ENCODE measurements at places on chromosomes 7 and 10.

GRCh38 chr10:52875336-52875735, 102.8 kb upstream of the MBL2 start:
- no peak for DNase-seq

DNA sequence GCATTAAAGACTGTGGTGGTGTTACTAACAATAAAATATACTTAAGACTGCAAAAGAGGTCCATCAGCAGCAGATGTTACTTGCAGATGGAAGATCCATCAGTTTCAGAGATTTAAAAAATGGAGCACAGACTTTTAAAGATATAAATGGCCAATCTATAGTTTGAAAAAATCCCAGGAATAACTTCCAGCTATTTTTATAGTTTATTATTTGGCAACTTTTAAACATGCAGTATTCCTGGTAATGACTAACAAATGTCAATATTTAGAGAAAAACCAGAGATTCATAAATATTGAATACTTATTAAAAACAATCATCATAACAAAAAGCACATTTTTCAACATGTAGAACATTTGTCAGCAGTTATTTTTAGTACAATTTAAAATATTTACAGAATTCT, 30.7 kb downstream of the RTKN2 start:
- no peak for DNase-seq

- no peak for DNase-seq
These were observed 1.1 kb upstream of the UMAD1 start for GRCh38 chr7:7639421-7639820.

DNA sequence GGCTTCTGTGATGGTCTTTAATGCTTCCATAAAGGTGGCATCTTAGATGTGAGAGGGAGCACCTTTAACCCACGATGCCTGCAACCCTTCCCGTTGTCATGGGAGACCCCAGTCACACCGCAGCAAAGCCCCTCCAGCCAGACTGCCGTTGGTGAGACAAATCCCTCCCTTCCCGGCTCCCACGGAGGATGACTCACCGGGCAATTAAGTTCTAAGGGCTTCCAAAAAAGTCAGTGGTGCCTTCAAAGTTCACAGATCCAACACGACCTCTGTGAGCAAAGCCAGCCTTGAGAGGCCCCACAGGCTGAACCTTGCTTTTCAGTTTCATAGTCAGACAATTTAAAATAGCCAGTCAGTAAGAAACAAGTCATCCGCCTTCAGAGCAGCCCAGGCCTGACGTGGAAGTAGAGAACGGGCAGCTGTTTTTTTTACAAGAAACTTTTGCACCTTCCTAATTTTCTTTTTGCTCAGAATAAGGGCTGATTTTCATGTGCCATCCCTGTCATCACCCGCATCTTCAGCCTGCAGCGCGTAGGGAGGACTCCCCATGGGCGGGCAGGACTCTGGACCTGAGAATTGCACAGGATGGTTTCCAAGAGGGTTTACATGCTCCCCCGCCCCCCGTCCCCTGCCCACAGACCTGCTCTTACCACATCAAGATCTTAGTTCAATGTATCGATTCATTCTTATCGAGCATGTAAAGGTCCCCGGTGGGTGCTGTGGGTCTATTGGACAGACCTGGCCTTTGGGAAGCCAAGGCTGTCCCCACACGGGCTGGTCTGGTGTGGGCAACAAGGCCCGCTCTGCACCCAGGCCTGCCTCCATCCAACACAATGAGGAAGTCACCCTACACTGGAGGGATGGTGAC, 333.9 kb downstream of the DNAJB6 start:
- DNase-seq, result no peak

- no peak for DNase-seq
These were observed 16.0 kb downstream of the DENND2A start for GRCh38 chr7:140624392-140625191.

- no peak for DNase-seq
These were observed 69.4 kb downstream of the NOC3L start for GRCh38 chr10:94293354-94293753.

DNA sequence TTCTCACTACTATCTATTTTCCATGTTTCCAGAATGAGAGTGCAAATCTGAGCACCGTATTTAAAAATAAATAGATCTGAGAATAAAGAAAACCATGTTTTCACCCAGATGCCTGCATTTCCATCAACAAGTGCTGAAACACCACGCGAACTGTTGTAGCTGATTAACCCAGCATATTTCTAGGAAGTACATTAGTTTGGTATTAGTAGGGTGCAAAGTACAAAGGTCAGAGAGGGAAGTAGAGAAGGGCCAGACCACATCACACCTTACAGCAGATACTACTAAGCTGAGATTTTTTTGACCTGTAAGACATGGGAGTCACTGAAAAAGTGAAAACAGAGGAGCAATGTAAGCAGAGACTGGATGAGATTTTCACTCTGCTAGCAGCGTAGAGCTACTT, 181.3 kb downstream of the IMMP2L start:
- DNase-seq, result no peak

GRCh38 chr7:33393770-33394169, 264.4 kb downstream of the BBS9 start:
- no peak for DNase-seq

GRCh38 chr7:99468336-99468918, 2.5 kb upstream of the ATP5MF start:
- DNase-seq, result no peak

GRCh38 chr10:61404751-61405150, 48.4 kb downstream of the TMEM26 start:
- DNase-seq, result no peak

DNA sequence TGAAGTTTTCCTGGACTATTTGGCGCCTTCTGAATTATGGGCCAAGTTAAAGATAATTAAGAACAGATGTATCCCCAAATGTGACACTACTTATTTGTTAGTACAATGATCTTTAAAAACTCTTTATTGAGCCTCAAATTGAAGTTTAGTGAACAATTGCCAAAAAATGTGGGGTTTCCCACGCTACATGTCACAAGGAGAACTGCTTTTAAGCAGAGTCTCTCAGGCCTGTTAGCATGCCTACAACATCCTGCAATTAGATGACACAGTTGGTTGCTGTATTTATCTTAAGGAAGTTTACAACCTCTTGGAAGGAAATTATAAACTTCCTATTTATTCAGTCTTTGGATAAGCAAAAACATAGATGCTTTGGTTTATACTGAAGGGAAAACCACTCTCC, 733.0 kb downstream of the TNS3 start:
- no peak for DNase-seq

- DNase-seq, result no peak
These were observed 298.5 kb downstream of the ELMO1 start for GRCh38 chr7:37150180-37150579.

GRCh38 chr10:80579849-80580637, 42.3 kb downstream of the SH2D4B start:
- no peak for DNase-seq

GRCh38 chr10:86742230-86742629, 14.2 kb upstream of the BMPR1A start:
- no peak for DNase-seq

GRCh38 chr7:5237286-5237685, 45.5 kb upstream of the SLC29A4 start:
- no peak for DNase-seq

DNA sequence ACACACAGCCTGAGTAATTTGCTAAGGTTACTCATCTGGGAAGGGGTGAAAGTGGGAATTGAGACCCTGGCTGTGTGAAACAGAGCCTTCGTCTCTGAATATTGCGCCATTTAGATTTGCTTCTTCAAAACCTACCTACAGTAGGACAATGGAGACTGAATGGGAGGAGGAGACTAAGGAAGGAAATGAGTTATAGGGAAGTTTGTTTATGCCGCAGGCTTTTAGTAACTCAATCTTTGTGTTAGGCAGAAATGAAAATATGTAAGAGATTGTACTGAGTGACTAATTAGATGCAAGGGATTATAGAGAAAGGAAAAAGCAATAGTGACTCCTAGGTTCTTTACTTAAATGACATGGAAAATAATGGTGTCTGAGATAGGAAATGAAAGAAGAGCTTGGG, 80.2 kb downstream of the KCND2 start:
- DNase-seq, result no peak

DNA sequence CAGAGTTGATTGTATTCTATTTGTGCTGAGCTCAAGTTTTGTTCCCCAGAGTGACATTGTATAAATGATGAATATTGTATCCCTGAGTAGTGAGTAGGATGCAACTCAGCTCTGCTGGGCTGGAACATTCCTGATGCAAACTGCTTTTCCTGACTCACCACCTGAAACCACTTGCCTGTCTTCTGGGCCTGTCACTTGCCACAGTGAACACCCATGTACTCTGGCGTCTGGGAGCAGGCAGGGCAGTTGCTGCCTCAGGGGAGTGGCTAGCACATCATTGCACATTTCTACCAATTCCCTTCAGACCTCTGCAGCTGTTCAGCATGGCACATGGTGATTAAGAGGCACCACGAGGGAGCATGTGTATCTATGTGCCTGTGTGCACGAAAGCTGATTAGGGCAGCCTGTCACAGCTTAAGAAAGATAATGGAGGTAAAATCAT, 157.3 kb downstream of the SND1 start:
- DNase-seq, result no peak

DNA sequence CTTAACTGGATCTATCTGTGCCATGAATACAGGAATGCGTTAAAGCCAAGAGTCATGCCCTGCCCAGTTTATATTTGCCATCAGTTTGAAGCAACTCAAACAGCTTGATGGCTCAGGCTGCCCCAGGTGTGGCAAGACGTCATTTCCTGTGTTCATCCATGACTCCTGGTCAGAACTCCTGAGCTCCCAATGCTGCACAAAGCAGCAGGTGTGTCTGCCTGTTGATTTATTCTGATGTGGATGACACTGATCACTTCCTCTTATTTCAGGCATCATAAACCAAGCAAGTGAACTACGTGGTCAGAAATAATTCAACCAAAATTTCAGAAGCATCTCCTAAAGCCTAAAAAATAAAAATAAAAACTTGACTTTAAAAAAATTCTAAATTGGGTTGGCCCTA, 68.5 kb downstream of the EZH2 start:
- DNase-seq, result no peak

GRCh38 chr10:87503886-87504285, 807 bp upstream of the MINPP1 start:
- DNase-seq, result no peak

GRCh38 chr7:36039243-36039642, 113.8 kb upstream of the EEPD1 start:
- DNase-seq, result no peak

GRCh38 chr10:131815266-131816156, 85.3 kb upstream of the PPP2R2D start:
- no peak for DNase-seq

DNA sequence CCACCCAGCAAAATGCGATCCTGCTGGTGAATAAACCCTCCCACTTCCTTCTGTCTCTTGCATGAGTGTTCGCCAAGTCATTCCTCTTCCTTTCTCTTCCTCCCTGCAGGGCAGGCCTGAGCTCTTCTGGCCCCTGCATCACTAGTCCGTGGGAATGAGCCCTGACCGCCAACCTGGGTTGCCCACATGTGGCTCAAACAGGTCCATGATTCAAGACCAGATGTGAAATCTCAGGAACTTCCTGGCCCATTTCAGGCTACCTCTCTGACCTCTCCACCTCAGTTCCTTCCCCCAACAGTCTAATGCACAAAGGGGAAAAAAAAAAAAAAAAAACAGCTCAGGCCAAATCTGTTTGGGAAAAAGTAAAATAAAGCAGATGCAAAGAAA, 5.4 kb upstream of the YWHAG start:
- DNase-seq, result no peak

GRCh38 chr10:86759073-86759672, 2.8 kb downstream of the BMPR1A start:
- no peak for DNase-seq

DNA sequence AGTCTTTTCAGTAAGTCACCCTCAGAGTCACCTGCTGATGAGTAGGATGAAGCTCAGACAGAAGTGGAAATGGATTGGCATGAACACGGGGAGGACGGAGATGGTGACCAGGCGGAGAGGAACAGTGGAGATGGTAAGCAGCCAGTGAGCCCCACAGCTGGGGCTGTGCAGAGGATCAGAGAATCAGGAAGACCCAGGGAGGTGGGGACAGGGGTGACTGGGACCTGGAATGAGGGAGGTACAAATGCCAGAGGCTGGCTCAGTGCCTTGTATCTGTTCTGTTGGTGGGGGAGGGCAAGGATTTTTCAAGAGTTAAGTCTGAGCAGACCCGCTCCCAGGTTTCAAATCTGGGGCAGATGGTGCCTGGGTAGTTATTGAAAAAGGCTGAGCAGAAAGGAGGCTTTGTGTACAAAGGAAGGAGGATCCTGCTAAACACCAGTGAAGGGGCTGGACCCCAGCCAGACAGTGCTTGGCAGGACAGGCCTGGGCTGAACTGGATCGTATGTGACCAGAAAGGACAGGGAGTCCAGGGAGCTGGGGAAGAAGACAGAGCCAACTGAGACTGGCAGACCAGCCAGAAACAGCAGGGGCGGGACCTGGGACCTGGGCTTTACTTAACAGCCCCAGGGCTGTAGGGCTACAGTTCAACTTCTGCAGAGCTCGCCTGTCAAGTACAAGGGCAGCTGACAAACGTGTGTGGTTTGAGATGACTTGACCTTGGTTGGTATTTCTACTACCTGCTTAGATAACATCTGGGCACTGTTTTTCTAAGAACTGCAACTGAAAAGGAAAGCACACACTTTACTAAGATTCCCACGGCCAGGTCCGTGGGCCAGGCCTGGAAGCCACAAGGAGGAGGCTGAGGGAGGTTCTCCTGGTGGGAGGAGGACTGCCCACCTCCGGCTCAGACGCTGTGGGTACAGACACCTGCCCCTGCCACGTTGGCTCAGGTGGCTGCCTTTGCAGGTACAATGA, 13.2 kb upstream of the FRMPD2 start:
- no peak for DNase-seq

DNA sequence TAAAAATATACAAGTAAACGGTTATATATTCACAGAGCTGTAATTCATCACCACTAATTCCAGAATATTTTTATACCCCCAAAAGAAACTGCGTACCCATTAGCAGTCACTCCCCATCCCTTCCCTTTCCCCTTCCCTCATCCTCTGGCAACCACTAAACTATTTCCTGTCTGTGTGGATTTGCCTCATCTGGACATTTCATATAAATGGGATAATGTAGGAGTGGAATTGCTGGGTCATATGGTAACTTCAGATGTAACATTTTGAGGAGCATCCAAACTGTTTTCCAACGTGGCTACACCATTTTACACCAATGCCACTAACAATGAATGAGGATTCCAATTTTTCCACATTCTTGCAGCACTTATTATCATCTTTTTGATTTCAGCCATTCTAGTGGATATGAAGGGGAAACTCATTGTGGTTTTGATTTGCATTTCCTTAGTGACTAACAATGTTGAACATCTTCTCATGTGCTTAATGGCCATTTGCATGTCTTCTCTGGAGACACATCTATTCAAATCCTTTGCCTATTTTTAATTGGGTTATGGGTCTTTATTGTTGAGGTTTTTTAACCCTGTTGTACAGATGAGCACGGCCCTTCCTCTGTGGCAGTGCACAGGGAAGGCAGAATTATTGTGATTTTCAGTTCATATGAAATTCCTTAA, 79.2 kb downstream of the RBM20 start:
- no peak for DNase-seq
